ENCODE measurements at places on chromosomes 16 and 17.

DNA sequence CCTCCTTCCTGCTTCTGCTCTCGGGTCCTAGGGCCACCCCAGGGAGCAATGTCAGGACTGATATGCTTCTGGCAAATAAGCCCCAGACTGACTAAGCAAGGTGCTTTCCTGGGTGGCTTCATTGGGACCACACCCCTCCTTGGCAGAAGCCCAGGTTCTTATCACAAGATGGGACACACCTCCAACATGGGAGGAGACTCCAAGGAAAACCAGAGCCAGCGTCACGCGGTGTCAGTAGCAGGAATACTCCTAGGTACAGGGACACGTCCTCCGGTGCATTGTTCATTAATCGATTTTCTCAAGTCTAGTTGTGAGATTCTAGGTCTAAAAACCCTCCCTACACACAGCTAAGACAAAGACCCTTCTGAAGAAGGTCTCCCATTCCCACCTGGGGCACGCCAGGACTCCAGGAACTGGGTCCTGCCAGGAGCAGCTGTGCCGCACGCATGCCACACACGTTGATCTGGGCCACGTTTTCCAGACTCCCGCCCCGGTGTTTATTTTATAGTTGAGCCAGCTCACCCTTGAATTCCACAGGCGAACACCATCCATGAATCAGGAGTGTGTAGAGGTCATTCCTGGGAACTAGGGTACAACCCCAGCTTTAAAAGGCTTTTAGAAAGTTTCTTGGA, 30.8 kb downstream of the FA2H start:
- no peak for DNase-seq

DNA sequence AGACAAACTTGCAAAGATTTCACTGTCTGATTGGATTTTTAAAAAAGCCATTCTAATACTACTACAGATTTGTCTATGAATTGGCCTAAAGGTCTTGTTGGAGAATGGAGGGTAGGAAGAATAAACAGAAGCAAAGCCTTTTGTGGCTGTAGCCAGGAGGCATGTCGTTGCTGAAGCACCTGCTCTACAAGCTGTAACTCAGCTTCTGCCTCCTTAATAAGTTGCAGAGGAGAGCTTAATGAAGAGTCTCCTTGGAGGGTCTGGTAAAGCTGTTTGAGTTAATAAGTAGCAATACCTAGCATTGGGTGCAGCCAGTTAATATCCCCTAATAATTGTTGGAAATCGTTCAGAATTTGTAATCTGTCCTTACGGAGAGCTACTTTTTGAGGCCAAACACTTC, 10.0 kb upstream of the ZNF689 start:
- DNase-seq: no peak

DNA sequence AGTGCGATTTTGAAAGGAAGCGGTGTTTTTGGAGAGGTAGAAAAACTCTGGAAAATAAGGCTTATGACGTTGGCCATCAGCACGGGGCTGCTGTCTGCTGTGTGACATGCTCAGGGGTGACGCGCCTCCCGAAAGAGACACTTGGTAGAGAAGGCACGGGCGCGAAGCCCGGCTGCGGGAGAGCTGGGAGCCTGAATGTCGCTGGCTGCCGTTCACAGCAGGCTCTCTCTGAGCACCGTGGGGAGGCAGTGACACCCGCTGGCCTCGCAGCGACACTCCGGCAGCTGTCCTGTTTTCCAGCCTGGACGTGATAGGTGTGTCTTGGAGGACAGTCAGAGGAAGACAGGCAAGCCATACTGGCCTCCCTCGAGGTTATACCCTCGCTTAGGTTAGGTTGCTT, 759.1 kb upstream of the RBFOX1 start:
- peak; percentile 42 for DNase-seq

GRCh38 chr17:44338702-44339101, 6.4 kb upstream of the GRN start:
- DNase-seq: no peak

DNA sequence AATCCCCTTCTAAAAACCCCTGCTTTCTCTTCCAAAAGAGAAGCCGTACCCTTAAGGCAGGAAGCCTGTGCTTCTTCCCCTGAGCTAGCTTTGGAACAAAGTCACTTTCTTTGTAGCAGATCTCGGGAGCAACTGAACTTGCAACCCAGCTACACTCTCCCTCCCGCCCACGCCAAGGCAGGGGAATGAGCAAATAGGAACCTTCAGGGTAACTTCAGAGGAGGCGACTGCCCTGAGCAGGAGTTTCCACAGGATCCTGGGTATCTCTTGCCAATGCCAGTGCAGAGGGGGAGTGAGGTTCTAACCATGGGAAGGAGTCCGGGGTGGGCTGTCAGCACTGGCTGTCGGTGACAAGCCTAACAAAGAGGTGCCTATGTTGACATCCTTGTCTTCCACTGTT, 5.9 kb upstream of the PIRT start:
- DNase-seq: no peak

DNA sequence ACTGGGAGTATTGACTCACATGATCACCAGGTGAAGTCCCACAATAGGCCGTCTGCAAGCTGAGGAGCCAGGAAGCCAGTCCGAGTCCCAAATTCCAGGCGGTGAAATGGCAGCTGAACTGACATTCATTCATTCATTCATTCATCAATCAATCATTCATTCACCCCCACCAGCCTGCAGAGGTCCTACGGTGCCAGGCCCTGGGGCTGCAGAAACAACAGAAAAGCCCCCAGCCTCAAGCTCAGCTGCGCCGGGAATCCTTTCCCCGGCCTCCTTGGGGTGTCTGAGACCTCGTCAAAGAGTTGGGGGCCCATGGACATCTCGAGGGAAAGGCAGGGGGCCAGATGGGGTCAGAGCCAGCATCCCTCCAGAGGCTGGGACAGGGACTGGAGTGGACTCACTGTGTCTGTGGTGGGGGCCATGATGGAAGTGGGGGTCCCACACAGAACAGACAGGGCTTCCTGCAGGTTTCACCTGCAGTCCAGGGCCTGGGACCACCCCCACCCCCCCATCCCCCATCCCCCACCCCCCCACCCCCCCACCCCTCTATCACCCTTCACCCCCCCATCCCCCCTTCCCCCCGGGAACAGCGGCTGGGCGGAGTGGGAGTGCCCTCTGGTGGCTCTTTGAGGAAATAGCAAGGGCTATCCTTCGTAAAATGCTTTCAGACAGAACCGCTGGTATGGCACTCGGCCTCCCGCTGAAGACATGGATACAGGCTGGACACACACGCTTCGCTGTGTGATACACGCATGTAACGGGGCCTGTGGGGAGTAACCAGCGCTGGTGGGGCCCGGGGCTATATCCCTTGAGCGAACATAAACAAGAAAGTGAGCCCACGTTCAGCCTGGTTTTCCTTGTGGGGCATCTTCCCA, 8.5 kb upstream of the ZC3H18 start:
- no peak for DNase-seq

- no peak for DNase-seq
These were observed 24.8 kb upstream of the CEP20 start for GRCh38 chr16:15913046-15913698.

GRCh38 chr17:79552405-79552804, 58.4 kb downstream of the RBFOX3 start:
- DNase-seq: no peak

- DNase-seq: no peak
These were observed 3.8 kb downstream of the SNX20 start for GRCh38 chr16:50677351-50677750.

- no peak for DNase-seq
These were observed 17.0 kb upstream of the CDH15 start for GRCh38 chr16:89154390-89155183.

GRCh38 chr16:59690216-59690615, 956.1 kb upstream of the GOT2 start:
- no peak for DNase-seq

Data from NCI-H748 treated with DMSO at 0.1 percent for 48 hours (cell line).